Activated naive CD8-positive, alpha-beta T cell treated with anti-CD3 and anti-CD28 coated beads, Interleukin-2, amount 50 U/mL, for 24 hours (primary cell): ENCODE measurements at places on chromosomes 6 and 20.

GRCh38 chr6:36636283-36636682 lies 42.1 kb downstream of the SRSF3 start:
- DNase-seq, result no peak

DNA sequence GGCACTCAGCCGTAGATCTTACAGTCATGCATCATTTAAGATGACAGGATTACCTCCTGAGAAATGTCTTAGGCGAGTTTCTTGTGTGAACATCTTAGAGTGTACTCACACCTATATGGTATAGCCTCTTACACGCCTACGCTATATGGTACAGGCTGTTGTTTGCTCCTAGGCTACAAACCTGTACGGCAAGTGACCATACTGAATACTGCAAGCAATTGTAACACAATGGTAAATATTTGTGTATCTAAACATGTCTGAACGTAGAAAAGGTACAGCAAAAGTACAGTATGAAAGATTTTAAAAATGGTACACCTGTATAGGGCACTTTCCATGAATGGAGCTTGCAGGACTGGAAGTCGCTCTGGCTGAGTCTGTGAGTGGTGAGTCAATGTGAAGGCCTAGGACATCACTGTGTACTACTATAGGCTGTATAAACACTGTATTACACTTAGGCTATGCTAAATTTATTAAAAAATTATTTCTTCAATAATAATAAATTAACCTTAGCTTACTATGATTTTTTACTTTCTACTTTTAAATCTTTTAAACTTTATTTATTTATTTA lies 541 bp upstream of the IL20RA start:
- no peak for DNase-seq

DNA sequence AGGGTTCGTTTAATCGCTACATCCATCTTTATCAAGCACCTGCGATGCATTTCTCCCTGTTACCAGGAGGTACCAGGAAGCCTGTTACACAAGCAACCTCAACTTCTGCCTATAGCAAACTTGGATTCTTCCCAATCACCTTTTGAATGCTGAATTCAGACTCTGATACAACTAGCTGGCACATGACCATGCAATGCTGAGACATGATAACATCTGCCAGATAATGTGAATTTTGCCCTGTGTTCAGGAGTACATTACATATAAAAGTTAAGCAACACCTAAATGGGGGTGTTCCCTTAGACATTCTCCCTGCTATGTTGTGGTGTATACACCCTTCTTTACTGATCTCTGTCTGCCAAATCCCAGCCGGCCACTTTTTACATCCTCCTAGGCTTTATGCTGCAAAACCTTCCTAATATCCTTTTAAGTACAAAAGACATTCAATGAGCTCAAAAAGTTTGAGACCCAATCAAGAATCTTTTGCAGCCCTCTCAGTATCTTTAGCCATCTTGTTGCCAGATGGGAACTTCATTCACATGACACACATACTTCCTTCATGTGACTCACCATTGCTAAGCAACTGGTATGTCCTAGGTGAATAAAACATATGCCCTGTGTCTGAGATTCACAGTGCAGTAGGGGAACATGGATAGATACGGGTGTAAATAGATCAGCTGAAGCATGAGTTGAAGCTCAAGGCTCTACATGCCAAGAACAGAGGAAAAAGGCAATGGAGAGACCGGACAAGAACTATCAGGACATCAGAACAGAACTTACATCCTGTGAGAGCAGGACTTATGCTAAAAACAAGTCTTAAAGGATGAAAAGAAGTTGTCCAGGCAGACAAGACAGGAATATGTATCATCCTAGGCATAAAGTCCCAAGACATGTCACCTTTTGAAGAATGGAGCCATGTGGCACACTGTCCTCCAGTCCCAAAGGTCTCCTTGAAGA lies 84.3 kb downstream of the ZHX3 start:
- no peak for DNase-seq

DNA sequence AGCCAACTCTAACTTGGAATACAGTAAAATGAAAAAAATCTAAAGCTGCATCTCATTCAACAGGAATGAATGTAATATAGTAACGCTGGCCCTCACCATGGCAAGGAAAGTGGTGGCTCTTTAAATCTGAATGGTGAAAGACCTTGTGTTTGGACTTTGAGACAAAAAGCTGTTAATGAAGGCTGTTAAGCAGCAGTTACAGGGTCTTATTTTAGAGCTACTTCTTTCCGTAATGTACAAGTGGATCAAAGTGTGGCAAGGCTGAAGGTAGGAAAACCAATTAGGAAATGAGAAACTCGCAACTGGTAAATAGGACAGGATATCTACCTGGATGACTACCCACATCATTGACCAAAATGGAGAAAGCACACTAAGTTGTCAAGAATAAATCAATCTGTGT lies 11.6 kb upstream of the TRIM39 start:
- DNase-seq, result no peak

DNA sequence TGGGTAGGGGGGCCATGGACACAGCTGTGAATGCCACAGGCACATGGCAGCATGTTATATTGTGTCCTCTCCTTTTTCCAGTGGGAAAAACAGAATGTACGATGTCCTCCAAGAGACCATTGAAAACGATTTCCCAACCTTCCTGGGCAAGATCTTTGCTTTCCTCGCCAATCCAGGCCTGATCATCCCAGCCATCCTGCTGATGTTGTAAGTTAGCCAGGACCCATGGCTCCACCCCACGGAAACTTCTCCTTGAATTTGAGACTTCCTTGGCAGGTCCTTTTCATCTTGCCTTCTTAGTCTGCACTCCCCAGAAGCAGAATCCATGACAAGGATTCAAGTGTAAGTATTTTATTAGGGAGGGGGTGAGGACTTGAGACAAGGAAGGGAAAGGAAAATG lies 28.2 kb upstream of the NOP56 start:
- DNase-seq, result no peak

- no peak for DNase-seq
Measured at GRCh38 chr6:16742116-16742515, 19.1 kb downstream of the ATXN1 start.

GRCh38 chr20:50468378-50468798 lies 41.8 kb upstream of the PTPN1 start:
- DNase-seq, result no peak

DNA sequence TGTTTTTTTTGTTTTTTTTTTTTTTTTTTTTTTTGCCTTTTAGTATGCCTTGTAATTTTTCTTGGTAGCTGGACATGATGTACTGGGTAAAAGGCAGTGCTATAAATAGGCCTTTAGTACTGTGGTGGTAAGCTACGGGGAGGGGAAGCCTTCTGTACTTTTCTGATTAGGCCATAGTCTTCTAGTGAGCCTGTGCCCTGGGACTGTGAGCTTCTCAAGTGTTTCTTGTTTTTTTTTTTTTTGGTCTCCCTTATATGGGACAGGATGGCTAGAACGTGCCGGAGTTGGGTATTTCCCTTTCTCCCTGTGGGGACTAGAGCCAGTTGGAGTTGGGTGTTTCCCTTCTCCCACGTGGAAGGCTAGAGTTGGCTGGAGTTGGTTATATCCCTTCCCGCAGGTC lies 59.4 kb upstream of the PRELID3B start:
- no peak for DNase-seq

GRCh38 chr6:170167657-170168159 lies 123.2 kb downstream of the DLL1 start:
- no peak for DNase-seq

- DNase-seq, result no peak
Measured at GRCh38 chr6:159745081-159745480, 16.8 kb upstream of the ACAT2 start.

DNA sequence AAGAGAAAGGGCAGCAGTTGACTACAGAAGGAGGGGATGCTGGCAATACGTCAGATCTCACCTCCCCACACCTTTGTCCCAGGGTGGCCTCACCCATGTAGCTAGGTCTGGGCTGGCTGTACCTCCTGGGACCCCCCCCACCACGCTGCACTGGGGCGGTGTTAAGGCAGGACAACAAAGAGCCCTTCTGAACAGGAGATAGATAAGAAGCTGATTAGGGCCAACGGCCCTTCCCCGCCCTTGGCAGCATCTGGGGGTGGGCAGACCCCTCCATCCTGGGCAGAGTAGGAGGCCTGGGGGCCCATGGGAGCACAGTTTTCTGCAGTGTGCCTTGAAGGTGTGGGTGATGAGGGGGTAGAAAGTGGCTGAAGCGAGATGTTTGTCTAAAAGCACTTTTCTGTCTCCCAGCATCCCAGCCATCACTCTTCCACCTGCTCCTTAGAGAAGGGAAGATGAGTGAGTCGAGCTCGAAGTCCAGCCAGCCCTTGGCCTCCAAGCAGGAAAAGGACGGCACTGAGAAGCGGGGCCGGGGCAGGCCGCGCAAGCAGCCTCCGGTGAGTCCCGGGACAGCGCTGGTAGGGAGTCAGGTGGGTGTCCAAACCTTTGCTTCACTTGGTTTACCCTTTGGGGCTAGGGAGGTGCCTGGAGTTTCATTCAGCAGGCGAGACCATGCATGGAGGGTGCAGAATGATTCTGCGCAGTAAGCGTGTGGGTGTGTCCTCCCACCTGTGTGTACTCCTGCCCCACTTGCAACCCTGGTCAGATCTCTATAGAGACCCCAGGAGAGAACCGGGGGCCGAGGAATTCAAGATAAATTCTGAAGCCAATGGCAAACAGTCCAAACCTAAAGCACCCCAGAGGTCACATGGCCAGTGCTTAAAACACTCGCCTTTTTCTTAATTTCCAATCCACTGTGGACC lies 3.9 kb downstream of the HMGA1 start:
- no peak for DNase-seq

DNA sequence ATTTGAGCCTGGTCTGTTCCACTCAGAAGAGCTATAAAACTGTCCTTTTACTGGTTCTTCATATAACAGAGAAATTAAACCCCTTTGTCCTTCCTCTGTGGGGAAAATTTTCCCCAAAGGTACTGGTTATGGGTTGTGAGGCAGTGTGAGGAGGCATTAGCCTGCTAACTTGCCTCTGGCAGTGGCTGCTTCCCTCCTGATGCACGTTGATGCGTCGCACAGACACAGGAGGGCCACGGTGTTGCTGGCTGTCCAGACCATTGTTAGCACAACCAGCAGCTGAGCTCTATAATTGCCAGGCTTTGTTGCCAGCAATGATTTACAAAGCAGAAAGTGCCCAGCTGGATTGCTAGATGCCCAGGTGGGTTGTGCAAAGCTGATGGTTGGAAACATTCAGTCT lies 10.1 kb downstream of the AAR2 start:
- DNase-seq, result no peak

DNA sequence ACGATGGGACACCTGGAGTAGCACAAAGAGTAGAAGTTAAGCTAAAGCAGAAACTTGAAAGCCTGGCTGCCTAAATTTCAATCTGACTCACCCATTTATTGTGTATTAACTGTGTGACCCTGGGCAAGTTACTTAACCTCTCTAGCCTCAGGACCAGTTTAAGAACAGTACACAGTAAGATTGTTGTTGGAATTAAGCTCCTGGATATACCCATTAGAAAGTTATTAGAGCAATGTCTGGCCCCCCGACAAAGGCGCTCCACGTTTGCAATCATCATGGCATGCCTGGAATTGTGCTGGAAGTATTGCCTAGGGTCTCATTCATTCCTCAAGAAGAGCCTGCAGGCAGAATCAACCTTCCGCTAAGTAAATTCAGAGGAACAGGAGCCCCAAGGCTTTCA lies 1.4 kb downstream of the SDC4 start:
- DNase-seq, result no peak

DNA sequence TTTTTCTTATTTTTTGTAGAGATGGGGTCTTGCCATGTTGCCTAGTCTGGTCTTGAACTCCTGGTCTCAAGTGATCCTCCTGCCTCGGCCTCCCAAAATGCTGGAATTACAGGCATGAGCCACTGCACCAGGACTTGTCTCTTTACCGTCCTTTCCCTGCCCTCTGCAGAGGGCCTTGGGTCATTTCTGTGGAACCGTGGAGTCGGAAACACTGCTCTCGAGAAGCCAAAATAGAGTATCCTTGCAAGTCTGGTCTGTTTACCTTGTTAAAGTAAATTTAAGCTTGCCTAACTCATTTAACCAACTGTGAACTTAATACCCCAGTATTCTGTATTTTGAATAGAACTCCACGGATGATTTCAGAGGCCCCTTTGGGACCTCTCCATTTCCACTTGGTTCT lies 51.4 kb downstream of the KDM1B start:
- no peak for DNase-seq

GRCh38 chr6:2435323-2435722 lies 189.9 kb upstream of the GMDS start:
- no peak for DNase-seq

GRCh38 chr6:19655744-19656143 lies 181.4 kb upstream of the ID4 start:
- DNase-seq, result no peak

DNA sequence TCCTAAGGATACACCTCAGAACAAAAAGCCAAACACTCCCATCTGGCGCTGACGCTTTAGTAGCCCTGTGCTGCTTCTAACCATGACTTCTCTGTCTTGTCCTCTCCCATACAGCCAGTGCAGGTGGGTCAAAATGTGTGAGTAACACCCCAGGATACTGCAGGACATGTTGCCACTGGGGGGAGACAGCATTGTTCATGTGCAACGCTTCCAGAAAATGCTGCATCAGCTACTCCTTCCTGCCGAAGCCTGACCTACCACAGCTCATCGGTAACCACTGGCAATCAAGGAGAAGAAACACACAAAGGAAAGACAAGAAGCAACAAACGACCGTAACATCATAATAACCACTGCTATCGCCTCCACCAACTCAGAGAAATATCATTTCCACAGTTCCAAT lies 1.4 kb downstream of the DEFB132 start:
- DNase-seq, result no peak

DNA sequence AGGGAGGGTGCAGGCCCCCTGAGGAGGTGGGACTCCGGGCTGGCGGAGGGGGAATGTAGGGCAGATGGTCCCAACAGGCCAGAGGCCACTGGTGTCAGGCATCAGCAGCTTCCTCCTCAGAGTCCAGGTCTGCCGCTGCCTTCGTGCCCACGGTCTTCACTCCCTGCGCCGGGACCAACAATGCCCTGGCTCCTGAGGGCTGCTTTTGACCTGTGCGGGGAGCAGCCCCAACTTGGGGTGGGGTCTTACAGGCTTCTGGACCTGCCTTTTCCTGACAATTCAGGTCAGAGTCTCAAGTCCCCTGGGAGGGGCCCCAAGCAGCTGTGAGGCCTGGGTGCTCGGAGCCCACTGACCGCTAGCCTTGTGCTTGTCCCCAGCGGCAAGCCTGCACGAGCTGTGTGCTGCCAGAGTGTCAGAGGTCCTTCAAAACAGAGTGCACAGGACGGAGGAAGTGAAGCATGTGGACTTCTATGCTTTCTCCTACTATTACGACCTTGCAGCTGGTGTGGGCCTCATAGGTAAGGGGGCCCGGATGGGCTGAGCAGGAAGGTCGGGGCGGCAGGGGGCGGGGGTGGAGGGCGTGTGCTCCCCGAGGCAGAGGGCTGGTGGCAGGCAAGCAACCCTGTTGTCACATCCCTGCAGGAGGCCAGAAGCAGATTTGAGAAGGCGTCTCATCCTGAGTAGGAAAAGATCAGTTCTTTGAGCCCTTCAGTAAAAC lies 25.3 kb upstream of the PYGB start:
- no peak for DNase-seq

- no peak for DNase-seq
Measured at GRCh38 chr6:24492475-24492874, 2.3 kb upstream of the ALDH5A1 start.

DNA sequence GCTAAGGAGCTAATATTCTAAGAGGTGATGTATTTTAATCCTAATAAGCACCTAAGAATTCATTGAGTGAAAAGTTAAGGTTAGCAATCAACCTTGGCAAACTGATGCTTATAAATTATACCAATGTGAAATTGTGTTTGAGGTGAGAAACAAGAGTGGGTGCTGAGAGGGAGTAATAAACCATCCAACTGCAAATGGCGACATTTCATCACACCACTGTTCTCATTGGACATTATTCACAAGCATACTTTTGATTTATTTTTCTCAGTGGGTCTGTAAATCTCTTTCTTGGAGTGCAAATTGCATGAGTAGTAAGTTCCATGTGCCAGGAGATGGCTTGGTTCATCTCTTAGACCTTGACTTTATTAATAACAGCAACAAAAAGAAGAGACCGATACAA lies 71.5 kb downstream of the BMP6 start:
- no peak for DNase-seq
